ENCODE measurements at places on chromosomes 3 and 15.

- no peak for DNase-seq
These were observed 8.7 kb upstream of the LRRC58 start for GRCh38 chr3:120357807-120358206.

DNA sequence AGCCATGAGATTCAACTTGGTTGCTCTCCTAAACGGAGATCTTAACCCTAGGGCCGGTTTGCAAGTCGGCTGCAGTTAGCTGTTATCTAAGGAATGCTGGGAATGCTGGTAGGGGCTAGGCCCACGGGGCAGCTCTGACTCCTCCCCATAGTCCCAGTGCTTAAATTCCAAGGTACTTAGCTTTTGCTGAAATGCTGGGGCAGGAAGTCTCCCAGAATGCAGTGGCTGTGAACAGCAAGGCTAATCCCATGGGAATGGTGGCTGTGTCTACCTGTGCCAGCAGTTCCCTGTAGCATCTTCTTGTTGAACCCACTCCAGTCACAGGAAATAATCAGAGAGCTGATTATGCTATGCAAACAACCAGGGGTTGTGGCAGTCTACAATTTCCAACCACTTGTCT lies 102.5 kb upstream of the TJP1 start:
- no peak for DNase-seq

- no peak for DNase-seq
These were observed 24.1 kb upstream of the SACM1L start for GRCh38 chr3:45665101-45665572.

GRCh38 chr3:14606669-14607339 lies 44.8 kb upstream of the CCDC174 start:
- no peak for DNase-seq

- no peak for DNase-seq
These were observed 465.2 kb upstream of the TGFBR2 start for GRCh38 chr3:30141178-30141581.

GRCh38 chr3:14957925-14958324 lies 10.5 kb downstream of the NR2C2 start:
- no peak for DNase-seq

- DNase-seq, result no peak
These were observed 127.0 kb downstream of the KLHL25 start for GRCh38 chr15:85667491-85668424.

GRCh38 chr3:197482001-197482400 lies 73.8 kb downstream of the BDH1 start:
- DNase-seq, result no peak
